ENCODE measurements at places on chromosomes 13 and 19. TPM values are rescaled to one million over a fixed set of nuclear protein-coding genes. Genes with fewer than 3 reads are reported as not detected.

Gene ZNF737
- 11.2 TPM for total RNA-seq

DNA sequence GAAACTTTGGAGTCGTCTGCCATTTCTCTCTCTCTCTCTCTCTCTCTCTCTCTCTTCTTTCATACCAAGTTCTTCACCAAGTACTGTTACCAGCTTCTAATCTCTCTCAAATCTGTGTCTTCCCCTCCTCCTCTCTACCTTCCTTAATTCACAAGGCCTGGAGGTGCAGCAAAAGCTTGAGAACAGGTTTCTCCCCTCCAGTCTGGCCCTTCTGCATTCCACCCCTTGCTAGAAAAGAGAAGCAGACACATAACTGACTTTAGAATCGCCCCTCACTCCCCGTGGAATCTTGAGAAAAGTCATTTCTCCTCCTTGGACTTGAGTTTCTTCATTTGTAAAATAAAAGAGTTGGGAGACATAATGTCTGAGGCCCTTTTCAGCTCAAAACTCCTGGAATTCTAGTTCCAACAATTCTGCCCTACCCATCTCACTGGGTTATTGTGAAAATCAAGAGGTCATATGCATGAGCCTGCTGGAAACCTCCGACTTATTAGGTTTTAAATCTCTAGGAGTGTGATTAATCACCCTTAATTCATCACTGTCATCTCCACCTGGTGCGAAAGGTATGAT, 20.4 kb downstream of the AMER2 start:
- no peak for DNase-seq

GRCh38 chr13:36673838-36674326, at the start of gene SERTM1:
Gene SERTM1 (plus strand): TSS chr13:36674020. CDS start chr13:36695079, 21,059 bp downstream.
- DNase-seq: peak; percentile 32

DNA sequence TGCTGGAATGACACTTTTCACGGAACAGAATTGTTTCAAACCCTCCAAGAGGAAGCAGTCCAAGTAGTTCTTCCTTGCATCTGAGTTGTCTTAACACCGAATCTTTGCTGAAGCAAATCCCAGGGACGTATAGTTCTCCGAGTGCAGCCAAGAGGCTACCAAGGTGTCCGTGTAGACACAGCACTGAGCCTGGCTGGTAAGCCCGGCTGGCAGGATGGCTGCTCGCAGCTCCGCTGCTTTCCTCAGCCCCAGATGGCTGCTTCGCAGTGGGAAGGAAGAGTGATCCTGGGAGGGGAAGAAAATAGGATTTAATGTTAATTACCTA, 105.0 kb downstream of the SLC7A1 start:
- DNase-seq: no peak

GRCh38 chr19:40174092-40174491, 17.1 kb upstream of the MAP3K10 start:
- DNase-seq: no peak

- no peak for DNase-seq
Measured at GRCh38 chr13:103022336-103022735, 43.9 kb downstream of the SLC10A2 start.

Gene FAM216B
- 0.09 TPM for total RNA-seq

DNA sequence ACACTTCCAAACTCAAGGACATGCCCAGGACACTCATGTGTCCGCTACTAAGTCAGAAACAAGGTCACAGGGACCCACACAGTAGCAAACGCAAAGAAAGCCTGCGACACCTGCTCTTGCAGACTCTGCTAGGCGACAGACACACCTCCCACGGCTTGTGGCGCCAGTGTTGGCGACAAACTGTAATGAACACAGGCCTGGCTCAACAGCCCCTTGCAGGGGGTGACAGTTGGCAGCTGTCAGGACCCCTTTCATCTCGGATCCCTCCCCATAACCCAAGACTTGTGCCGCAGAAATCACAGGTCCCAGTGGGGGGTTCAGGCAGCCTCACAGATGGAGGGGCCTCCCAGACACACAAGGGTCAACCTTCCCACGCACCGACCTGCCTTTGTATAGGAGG, 364 bp downstream of the CKM start:
- no peak for DNase-seq

GRCh38 chr13:29106651-29107050, 286.5 kb downstream of the MTUS2 start:
- no peak for DNase-seq

GRCh38 chr13:45711951-45712350, 9.8 kb downstream of the CBY2 start:
- no peak for DNase-seq

DNA sequence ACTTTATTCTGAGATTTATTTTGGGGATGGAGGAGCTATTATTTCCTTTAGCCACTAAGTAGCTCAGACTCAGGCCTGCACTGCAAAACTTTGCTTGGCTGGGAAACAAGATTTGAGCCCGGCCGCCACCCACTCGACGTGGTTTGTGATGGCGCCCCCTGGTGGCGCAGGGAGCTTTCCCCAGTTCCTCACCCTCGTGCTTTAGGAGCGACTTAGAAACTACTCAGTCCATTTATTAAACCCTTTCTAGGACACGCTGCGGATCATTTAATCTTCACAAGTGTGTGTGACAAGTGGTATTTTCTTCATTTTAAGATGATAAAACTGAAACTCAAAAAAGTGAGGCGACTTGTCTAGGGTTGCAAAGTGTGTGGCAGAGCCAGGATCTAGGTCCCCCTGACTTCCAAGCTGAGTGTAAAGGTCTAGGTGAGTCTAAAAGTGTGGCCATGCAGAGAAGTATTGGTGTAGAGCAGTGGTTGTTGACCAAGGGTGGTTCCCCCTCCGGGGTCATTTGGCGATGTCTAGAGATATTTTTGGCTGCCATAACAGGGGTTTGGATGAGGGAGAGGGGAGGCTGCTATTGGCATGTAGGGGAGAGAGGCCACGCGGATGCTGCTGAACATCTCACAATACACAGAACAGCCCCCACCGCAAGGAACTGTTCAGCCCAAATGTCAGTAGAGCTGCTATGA, 2.2 kb downstream of the CXCL17 start:
- DNase-seq: peak; percentile 81

GRCh38 chr13:58298556-58299135, 667.1 kb downstream of the PCDH17 start:
- DNase-seq: no peak

Gene PKN1
- total RNA-seq: 30.1 TPM

DNA sequence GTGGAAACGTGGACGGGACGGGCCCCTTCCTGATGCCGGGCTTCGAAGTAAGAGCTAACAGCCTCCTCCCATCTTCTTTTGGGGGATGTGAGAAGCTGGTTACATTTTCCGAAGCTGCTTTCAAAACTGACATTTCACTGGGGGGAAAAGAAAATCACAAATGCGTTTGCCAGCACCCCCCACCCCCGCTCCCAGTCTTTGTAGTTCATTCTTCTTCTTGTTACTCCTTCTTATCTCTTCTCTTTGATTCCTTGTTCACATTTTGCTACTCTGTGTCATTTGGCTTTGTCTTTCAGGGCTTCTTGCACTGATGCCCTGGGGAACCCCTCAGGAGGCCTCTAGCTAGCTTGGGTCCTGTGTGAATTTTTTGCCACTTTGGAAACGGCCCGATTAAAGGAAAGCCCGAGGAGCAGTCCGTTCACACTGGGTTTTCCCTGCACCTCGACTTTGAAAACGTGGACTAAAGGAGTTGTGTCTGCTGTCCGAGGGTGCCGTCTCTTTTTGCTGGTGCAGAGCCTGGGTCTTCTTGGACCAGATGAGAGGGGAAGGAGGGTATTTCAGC, 1.3 kb downstream of the CARM1 start:
- no peak for DNase-seq

Data from mucosa of descending colon (tissue), 3 donors.